ENCODE measurements at places on chromosomes 5 and 9.

DNA sequence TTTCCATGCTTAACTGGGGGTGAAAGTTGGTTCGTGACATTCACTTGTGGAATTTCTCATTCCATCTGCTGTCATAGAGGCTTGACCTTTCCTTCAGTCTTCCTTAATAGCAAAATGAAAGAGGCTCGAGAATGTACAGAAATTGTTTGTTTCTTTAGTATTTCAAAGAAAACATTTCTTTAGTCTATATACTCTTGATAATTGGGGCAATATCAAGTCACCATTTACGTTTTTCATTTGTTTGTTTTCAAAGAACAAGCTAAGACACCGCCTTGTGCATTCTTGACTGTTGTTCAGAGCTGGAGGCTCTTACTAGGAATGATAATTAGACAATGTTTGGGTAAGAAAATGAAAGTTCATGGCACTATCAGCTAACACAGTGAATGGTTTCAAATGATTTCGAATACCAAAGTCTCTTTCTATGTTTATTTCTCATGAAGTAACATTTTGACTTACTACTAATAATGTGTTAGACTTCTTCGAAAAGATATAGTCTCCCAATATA lies 835.4 kb downstream of the SEMA5A start:
- DNase-seq: no peak

- no peak for DNase-seq
Observed at GRCh38 chr5:180646963-180647305, 2.5 kb downstream of the FLT4 start.

DNA sequence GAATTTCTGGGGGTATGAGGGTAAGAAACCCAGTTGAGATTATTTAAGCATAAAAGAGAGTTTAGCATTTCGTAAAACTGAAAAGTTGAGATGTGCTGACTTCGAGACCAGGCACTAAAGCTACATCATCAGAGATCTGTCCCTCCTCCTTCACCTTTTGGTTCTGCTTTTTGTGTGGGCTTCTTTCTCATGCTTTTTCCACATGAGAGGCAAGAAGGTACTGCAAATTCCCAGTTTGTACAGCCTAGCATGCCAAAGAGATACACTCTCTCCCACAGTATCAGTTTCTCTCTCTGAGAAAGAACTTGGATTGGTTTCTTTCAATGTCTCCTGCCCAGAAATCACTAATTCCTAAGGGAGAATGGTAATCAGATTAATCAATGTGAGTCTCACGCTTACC lies 584.7 kb downstream of the SEMA5A start:
- DNase-seq: no peak

DNA sequence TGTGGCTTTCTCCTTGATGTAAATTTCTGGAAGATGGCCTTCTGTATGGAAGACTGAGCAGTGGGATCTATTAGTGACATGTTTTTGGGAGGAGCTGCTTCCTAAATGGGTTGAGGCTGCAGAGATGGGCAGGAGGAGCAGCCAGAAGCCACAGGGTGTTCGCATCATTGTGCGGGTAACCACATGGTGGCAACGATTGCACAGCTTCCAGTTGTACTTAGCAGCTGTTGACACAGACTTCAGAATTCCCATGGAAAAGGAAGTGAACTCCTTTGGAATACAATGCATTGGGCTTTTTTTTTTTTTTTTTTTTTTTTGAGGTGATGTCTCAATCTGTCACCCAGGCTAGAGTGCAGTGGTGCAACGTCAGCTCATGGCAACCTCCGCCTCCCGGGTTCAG lies 297.3 kb downstream of the NR3C1 start:
- peak; percentile 71 for DNase-seq

DNA sequence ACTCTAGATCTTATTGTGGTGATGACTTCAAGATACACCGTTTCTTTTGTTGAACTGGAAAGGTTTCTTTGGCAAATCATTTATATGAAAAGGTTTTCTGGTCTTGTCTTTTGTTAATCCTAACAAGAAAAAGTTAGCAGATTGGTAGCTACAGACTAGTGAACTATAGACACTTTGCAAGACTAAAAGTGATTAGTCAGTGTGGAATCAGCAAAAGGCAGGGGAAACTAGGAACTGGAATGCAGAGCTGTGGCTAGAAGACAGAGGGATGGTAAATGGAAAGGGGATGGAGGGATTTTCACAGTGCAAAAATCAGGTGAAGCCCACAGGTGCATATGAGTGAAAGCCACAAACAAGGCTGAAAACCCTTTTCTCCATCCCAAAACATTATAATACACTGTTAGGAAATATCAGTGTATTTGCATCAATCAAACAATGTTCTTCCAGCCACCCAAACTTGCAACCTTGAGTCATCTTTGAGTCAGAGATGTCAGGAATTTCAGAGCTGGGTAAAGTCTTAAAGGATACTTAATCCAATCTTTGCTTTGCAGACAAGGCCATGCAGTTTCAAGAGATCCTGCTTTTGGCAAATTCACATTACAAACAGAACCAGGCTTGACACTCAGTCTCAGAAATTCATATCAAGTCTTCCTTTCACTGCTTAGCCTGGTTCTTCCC lies 52.7 kb downstream of the PLK2 start:
- peak; percentile 88 for DNase-seq

DNA sequence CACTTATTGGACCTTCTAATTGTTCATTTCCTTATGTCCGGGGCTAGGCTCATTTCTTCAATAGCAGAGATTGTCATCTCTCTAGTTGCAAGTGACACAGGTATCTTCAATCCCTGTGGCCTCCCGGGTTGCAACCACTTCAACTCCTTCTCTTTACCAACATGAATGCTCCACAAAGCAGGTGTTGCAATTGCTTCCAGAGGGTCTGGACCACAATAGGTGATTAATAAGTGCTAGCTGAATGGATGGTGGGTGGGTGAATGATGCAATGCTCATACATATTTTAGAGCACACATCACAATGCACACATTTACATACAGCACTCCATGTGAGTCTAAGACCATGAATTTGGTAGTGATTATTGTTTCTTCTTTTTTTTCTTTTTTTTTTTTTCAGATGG lies 2.6 kb downstream of the CEMIP2 start:
- DNase-seq: peak; percentile 82

DNA sequence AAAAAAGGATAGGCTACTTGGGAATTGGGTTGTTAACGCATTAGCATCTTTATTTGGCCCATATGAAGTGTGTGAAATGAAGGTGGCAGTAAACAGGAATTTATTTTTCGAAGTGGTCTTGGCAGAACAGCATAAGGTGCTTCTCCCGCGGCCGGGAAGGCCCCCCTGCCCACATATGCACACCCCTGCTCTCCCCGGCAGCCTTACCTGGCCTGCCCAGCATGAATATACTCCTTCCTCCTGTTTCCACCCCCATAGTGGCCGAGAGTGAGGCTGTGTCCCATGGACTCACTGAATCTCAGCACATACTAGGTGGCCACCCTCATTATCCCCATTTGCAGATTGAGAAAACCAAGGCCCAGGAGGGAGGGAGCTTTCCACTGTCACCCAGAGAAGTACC lies 54.0 kb upstream of the OLFM1 start:
- DNase-seq: no peak

Data from fibroblast of skin of abdomen (primary cell).